ENCODE measurements at places on chromosomes 2 and 18.

DNA sequence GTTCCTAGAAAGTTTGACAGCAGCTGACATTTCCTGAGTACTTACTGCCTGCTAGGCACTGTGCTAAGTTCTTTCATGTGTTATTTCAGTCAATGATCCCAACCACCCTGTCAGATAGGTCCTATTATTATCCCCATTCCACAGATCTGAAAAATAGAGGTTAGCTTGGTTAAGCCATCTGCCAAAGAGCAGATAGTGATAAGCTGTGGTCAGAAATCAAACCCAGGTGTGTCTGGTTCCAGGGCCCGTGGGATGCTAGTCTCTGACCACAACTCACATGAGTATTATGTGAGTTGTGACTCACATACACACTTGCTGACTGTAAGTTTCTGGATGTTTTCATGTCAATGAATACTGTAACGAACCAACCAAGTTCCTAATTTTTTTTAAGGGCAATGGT lies 132.0 kb upstream of the APCDD1 start:
- no peak for DNase-seq

DNA sequence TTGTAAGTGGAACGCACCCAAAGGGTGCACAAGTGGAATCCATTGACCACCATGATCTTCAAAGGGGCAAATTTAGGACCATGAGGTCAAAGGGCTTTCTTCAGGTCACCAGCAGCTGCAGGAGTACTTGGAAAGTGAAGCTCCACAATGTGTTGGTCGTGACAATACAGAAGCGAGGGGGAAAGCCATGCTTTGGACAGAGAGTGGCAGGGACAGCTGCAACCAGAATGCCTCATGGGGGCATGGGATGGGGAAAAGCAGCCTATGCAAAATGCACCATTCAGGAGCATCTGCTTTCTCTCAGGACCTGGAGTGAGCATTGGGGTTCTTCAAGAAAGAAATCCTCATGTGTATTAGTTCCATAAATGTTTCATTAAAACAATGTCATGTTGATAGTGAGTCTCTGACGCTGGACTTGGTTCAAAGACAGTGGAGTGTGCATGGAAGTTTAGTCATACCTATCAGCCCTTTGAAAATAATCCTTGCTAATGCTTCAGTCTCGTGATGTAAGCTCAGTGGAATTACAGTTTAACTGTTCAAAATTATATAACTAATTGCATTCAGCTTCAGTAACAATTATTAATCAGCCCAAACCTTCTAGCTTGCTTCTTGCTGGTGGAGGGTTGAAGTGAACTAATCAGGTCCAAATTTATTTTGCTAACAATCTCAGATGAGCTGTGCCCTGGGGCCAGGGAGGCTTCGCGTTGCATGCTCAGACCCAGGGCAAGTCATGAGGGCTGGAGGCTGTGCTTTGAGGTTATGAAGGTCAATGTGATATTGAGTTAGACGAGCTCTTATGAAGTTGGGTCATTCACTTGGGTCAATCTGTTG lies 41.6 kb downstream of the ACKR3 start:
- no peak for DNase-seq

DNA sequence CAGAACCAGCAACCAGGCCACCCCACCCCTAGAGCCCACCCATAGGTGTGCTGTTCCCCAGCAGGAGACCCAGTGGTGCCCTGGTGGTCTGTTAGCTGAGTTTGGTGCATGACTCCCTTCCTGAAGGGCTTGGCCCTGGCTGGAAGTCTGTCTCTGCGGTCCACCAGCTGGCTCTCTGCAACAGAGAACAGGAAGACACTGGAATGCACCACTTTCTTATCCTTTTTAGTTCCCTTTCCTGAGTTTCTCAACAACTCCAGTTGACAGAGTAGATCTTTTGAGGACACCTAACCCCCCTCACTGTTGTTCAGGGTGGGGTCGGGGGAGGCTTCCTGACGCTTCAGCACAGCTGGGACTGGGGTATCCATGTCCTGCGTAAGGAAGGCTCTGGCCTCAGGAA lies 11.9 kb upstream of the RPL37A start:
- DNase-seq = no peak

GRCh38 chr2:274503-274902 lies 9.8 kb downstream of the ACP1 start:
- DNase-seq = peak; percentile 26

DNA sequence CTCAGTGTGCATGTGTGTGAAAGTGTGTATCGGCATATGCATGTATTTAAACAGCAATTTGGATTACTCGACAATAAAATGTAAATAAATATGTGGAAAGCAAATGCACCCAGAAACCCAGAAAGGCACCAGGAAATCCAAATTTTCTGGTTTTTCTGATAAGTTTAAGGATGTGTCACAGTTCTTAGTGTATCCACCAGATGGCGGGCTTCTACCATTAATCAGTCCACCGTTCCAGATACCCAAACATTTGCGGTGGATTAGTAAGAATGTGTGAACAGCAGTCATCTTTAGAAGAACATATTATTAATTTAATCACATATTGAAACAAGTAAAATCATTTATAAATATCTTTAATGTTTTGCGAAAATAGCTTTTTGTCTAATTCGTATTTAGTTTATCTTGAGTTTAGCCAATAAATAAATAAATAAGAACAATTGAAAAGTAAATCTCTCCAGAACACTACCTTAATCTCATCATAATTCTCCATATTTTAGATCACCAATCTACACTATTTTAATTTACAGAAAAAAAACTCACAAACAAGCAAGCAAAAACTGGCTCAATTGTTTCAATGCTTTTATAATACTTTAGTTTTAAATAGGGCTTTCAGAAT lies 298.9 kb downstream of the DSEL start:
- peak; percentile 75 for DNase-seq

DNA sequence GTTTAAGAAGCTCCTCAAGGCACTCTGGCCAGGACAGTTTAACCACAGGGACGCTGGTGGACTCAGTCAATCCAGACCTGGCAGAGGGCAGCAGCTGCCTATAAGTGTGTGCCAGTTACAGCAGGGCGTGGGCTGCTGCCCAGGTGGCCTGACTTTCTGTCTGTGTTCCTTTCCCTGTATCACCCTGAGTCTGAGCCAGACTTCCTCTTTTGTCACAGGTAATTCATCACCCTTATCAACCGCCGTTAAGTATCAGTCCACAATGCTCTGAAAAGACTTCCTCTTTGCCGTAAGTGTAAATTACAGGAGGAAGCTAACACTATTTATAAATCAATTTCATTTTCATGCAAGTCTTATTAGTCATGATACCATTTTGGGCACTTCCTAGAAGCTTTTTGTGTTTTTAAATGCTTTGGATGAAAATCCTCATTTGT lies 7.0 kb downstream of the LPIN1 start:
- no peak for DNase-seq

GRCh38 chr2:121075006-121075551 lies 209.9 kb downstream of the TFCP2L1 start:
- peak; percentile 94 for DNase-seq

DNA sequence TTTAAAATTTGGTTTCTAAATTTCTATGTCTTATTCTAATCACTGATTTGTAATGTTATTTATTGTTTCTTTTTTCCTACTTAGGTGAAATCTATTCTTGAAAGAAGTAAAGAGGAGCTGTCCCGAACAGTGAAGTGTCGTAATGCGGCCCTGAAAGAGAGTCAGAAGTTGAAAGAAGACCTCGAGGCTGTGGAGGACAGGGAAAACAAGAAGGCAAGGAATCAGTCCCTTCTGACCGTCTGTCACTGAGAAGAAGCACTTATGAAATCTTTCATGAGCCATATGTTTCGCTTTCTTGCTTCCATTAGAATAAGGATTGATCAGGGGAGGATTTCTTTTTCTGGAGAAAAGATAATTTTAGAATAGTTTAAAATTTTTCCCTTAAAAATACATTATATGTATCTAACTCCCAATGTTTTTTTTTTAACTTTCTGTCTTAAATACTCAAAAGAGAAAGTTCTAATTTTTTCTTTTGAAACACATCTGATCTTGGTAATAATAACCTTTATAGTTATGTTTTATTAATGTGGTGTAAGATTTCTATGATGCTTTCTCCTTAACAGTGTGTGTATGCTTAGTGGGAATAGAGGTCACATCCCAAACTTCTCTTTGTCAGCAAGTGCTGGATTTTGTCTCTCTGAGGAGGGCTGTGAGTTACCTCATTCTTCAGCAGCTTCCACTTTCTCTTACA lies 79.0 kb downstream of the CCDC150 start:
- peak; percentile 8 for DNase-seq

- DNase-seq = no peak
Measured at GRCh38 chr2:18369760-18370159, 190.7 kb downstream of the RDH14 start.

DNA sequence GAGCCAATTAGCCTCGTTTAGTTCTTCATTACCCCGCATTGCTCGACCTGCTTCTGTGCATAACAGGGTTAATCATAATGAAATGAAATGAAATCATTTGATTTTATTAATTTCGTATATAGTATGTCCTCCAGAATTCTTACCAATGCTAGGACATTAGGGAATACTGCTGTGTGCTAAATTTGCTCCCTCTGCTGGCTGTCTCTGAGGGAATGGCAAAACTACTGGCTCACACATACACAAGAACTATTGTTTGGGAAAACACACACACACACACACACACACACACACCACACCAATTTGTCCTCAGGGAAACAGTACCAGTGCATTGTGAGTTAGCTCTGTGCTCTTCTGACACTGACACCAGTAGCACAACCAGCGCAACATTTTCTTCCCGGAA lies 273.3 kb upstream of the TCF4 start:
- peak; percentile 52 for DNase-seq

DNA sequence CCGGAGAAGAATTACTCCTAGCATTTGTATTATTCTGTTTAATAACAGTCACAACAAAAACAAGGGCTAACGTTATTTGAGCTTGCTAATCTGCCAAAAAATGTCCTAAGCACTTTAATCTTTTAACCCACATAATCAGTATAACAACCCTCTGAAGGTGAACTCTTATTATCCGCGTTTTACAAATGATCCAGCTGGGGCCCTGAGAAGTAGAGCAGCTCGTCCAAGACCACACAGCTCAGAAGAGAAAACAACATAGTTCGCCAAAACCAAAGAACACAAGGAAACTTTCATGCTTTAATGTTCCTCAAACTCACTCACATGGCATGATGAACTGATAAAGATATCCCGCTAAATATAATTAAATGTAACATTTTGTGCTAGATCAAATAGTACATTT lies 159.7 kb upstream of the ZNF236 start:
- DNase-seq = no peak

- no peak for DNase-seq
Measured at GRCh38 chr18:74451148-74451547, 6.0 kb downstream of the DIPK1C start.

DNA sequence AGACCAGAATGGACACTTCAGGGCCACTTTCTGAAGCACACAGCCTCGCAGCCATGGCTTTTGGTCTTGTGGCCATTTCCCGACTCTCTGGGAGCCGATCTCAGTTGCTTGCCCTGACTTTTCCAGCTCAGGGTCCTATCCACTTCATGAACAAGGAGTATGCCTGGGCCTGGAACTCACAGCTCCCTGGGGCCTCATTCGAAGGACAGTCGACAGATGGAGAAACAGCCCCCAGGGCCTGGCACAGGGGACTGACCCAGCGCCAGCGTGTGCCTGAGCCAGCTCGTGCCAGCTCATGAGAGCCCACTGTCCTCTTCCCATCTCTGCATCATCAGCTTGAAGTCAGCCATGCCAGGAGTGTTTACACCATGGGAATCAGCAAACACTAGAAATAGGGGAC lies 134.6 kb upstream of the GPC1 start:
- no peak for DNase-seq

- no peak for DNase-seq
Measured at GRCh38 chr2:60023256-60023985, 530.0 kb downstream of the BCL11A start.

DNA sequence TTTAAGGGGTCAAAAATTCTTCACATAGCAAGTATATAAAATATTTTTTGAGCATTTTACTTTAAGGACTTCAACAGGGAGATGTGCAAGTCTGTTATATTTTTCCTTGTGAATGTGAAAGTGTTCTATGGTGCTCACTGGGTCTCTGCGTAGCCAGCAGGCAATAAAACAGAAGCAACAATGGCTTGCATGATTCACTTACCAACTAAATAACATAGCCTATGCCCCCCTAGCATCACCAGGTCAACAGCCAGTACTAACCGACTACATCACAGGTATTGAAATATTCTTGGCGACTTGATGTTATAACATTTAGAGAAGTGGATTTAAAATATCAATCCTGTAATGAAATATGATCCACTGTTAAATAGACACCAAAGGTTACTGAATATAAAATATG lies 398.9 kb downstream of the XIRP2 start:
- DNase-seq = no peak

GRCh38 chr2:176101842-176102241 lies 2.2 kb downstream of the HOXD12 start:
- peak; percentile 10 for DNase-seq

DNA sequence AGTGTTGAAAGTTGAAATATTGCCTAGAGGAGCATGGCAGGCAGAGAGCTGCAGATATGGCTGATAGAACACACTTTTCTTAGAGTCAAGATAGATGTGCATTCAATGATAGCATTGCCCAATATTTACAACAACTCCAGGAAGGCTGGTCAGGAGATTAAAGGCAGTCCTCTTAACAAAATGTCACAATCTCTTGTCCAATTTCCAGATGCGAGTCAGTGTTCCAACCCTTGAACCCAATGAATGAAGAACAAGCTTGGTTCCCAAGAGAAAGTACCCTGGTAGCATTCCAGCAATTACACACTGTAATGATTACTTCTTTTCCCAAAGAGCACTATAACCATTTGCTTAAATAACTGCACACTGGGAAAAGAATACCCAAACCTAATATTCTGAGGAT lies 839.4 kb upstream of the VRK2 start:
- DNase-seq = no peak

DNA sequence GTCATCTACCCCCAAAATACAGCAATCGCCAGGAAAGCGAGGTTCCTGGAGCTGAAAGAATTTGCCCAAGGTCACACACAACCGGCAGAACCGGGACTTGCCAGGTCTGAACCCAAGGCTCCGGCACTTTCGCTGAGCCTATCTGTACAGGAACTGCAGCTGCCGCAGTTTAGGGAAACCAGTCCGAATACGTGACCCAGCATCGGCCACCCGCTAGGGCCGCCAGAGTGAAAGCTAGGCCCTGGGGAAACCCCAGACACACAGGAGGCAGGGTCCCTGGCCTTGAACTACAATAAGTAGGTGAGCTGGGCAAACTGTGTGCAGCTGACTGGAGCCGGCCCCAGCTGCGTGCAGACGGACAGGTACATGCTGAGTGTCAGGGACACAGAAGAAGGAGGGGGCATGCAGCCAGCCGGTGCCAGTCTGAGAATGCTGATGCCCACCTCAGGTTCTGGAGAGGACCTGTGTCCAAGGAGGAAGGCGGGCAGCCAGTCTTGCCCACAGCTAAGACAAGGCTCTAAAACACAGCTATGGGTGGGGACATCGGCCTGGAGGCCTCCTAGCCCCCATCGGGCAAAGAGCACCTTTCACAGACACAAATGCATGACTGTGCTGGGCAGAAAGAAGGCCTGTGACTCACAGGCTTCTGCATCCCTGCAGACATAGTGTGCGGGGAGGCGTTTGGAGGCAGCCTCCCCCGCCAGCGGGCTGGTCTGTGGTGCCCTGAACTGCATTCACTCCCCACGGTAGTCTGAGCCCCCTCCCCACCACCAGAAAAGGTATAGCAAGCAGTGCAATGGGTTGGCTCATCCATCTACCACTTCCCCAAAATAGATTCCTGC lies 107.4 kb upstream of the ID2 start:
- no peak for DNase-seq

Measured in GM23338 (cell line).